Stimulated activated naive CD4-positive, alpha-beta T cell treated with Interleukin-2 at 50 U/mL for 16 hours (primary cell): ENCODE measurements at places on chromosomes 16 and 17.

DNA sequence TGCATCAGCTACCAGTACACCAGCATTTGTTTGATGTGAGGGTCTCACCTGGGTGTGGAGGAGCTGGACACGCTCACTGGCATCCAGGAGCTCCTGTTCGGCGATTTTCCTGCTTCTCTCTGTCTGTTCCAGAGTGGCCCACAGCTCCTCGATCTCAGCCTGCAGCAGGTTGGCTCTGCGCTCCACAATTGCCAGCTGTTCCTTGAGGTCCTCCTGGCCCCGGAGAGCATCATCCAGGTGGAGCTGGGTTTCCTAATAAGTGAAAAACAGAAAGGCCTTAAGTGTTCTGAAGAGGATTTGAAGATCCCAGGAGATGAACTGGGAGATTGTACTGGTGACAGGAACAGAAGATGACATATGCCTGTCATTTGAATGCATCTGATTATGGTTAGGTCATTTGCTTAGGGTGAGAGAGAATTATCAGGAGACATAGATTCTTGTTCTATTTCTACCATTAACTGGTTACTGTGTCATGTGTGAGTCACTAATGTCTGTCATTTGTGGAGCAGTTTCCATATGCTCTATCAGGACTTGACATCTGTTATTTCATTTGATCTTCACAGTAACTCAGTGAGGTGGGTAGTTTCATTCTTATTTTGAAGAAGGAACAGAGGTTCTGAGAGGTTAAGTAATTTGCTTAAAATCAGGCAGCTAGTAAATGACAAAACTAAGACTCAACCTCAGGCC lies 21.5 kb upstream of the MYH13 start:
- no peak for DNase-seq

GRCh38 chr16:768428-768827 lies 7.9 kb downstream of the MSLN start:
- DNase-seq, result no peak

- no peak for DNase-seq
These were observed 16.2 kb upstream of the NAGLU start for GRCh38 chr17:42519546-42520491.

DNA sequence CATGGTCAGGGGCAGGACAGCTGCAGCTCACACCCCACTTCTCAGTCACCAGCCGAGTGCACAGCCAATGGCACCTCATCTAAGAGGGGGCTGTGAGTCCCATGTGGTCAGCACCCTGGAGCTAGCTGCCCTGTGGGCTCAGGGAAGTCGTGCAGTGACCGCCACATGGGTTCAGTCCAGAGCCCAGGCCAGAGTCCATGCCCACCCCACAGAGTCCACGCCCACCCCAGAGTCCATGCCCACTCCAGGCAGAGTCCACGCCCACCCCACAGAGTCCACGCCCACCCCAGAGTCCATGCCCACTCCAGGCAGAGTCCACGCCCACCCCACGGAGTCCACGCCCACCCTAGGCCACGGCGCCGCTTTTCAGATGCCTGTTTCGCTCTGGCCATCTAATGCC lies 24.1 kb downstream of the SLC7A5 start:
- DNase-seq, result no peak

DNA sequence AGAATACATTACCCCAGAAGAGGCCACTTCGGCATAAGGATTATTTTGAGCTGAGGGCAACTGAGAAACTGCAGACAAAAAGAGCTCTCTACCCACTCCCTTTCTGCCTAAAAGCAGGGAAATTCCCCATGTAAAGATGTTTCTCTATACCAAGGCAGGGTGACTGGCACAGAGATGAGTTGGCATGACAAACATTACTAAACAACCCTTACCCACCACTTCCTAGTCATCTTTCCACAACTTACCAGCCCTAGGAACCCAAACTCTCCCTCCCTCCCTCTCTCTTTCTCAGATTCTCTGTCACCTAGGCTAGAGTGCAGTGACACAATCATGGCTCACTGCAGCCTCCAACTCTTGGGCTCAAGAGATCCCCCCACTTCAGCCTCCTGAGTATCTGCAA lies 68.6 kb downstream of the EMP2 start:
- DNase-seq, result no peak

DNA sequence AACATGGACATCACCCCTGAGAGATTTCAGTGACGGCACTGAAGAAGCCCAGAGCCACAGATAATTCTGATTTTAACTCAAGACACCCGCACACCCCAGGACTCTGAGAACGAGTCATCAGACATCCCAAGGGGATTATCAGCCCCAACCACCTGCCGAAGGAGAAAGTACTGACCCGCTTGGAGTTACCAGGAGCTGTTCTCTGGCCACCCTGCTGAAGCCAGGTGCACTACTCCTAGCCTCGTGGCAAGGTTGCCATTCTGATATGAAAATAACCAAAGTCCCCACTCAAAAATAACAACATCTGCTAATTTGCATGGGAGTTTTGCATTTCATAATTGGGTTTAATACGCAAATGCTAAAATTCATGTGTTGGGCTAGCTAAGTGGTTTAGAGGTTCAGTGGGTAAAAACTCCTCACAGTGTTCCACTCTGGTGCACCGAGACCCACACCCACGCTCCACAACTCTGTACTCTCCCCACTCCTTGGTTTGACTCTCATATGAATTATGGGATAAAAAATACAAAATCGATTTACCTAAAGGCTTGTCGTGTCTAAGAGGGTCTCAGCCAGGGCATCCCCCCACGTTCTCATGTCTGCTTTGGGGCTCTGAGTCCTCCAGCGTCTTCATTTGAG lies 143.0 kb upstream of the NOL11 start:
- no peak for DNase-seq

GRCh38 chr16:89187770-89188392 lies 12.5 kb downstream of the SLC22A31 start:
- DNase-seq, result no peak

DNA sequence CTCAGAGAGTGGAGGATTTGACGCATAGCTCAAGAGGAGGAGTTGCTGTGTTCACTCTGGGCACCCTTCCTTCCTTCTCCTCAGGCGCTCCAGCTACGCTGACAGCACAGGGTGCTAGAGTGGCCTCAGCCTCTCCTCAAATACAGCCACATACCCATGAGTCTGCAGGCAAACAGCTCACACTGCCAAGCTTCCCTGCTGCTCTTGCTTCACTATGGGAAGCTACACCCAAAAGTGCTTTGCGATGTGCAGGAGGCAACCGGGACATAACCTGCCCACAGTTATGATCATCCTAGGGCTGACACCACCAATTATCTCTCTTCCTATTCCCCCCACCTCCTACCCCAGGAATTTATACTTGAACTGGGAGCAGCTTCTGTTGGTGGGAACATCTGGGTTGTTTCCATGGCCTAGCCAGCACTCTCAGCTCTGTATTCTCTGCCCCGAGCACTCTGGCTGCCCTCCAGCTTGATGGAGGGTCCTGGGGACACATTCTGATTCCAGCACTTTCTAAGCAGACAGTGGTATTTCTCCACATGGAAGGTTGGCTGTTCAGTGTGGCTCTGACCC lies 40.3 kb upstream of the SREBF1 start:
- DNase-seq, result no peak

- DNase-seq, result no peak
These were observed 312.2 kb upstream of the GOT2 start for GRCh38 chr16:59046335-59046734.

GRCh38 chr17:13398091-13398490 lies 203.6 kb downstream of the HS3ST3A1 start:
- DNase-seq, result no peak

- no peak for DNase-seq
These were observed 97.1 kb downstream of the TMEM100 start for GRCh38 chr17:55625521-55625920.

- DNase-seq, result no peak
These were observed 1.4 kb downstream of the MCRIP2 start for GRCh38 chr16:643050-643368.

GRCh38 chr17:64323774-64324173 lies 60.7 kb upstream of the TEX2 start:
- DNase-seq, result no peak

DNA sequence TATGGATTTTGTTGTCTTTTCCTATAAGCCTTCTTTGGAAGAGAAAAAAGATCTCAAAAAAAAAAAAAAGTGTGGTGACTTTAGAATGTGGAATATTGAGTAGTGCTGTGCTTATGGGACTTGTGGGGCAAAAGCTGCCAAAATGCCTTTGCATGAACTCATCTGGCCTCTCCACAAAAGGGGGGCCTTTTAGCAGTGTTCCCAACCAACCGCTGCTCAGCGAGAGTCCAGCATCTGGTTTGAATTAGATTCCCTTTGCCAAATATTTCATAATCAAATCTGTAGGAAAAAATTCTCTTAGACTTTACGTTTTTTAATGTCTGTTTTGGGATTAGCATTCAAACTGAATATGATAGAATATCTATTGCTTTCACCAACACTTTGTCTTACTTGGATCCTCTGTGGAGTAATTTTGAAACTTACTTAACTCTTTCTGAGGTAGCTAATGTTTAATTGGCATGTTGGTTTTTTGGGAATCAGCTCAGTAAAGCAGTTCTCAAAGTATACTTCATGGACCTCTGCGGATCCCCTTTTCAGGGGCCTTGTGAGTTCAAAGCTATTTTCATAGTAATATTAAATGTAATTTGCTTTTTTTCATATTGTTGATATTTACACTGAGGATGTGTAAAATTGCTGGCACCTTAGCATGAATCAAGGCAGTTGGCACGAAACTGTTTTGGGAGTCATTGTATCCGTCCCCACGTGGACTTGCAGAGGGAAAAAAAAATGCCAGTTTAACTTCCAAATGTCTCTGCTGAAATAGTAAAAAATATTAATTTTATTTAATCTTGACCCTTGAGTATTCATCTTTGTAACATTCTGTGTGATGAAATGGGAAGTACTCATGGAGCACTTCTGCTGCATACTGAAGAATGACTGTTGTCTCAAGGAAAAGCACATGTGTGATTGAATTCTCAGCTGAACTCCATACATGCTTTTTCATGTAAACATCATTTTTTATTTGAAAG lies 34.7 kb upstream of the VPS4A start:
- no peak for DNase-seq

GRCh38 chr17:63694950-63695773 lies 4.8 kb downstream of the LIMD2 start:
- no peak for DNase-seq

DNA sequence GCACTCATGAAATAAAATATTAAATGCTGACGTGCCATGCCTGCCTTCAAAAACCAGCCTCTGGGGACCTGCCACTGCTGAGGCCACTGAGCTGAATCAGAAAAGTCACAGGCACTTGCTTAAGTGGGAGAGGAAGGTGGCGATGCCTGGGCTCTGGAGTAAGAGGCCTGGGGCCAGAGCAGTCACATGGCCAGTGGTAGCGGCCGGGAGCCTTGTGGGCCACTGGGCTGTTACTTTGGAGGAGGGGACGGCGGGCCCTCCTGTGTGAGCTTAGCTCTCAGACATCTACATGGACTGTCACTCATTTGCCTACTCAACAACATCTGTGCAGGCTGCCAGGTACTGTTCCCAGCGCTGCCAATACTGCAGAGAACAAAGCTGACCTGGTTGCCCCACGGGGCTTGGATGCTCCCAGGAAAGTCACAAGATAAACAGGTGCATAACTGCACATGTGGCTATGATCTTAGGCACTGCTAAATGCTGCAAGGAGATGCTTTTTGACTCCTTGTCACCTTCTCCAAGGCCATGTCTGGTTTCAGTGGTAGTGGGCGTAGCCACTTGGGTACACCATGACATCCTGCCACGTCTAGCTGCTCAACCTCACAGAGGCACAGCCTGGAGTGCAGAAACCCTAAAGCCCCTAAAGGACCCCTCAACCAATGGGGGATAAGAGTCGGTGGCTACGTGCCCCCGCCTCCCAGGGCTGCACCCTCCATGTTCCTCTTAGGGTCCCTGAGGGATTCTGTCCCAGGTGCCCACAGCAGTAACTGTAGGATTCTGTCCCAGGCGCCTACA lies 11.6 kb downstream of the COTL1 start:
- no peak for DNase-seq

- DNase-seq, result no peak
These were observed 31.3 kb downstream of the DCUN1D3 start for GRCh38 chr16:20868890-20869289.

DNA sequence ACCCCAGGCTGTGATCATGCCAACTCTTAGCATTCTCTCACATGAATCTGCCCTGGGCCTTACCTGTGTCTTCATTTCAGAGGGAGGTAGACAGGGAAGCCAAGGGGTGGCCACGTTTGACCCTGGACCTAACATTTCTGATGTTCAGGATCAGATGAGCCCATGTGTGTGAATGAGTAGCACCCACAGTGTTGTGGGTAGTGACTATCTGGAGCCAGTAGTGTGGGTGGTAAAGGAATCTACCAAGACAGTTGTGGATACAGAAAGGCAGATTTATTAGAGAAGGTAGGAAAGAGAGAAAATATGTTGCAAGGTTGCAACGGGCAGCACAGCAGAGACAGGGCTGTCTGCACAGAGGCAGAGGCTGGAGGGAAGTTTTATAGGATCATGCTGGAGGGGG lies 60.5 kb downstream of the TK2 start:
- no peak for DNase-seq

- DNase-seq, result no peak
These were observed 333.8 kb downstream of the HAPSTR1 start for GRCh38 chr16:9425236-9425635.

DNA sequence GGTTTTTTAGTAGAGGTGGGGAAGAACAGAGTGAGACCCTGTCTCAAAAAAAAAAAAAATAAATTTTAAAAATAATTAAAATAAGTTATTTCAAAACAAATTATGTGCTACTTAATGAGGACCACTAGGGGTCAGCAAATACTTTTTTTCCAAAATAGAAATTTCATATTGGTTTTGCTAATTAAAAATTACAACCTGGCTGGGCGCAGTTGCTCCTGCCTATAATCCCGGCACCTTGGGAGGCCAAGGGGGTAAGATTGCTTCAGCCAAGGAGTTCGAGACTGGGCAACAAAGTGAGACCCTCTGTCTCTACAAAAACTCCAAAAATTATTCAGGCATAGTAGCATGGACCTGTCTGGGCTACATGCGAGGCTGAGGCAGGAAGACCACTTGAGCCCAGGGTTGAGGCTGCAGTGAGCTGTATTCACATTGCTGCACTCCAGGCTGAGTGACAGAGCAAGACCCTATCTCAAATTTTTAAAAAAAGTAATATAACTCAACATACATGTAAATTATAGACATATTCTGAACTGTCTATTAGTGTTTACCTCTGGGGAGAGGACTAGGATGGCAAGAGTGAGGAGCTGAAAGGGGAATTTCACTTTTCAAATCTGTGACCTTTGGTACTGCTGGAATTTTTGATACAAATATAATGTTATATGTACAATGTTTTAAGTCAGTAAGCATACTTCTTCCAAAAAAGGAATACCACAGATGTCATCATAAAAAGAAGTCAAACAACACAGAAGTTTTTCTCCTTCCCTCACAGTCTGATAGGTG lies 8.1 kb downstream of the MEIOB start:
- DNase-seq, result no peak

GRCh38 chr17:27458524-27458908 lies 2.3 kb downstream of the KSR1 start:
- DNase-seq, result no peak

DNA sequence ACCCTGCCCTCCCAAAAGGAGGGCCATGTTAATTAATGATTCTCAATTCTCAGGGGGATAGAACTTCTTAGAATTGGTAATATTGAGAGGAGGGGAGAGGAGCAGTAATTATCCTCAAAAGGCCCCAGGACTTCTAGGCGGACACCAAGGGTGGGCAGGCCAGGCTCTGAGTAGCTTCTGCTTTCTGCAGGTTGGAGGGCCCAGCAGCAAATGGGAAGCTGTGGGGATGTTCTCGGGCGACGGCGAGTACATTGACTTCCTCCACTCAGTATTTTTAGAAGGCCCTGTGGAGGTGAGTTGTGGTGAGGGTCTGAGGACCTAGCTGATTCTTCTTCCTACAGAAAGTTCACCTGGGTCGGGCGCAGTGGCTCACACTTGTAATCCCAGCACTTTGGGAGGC lies 57.5 kb downstream of the DNAH2 start:
- no peak for DNase-seq

GRCh38 chr16:56368545-56368944 lies 56.8 kb downstream of the AMFR start:
- DNase-seq, result no peak
